ENCODE measurements at places on chromosomes 7 and 10.

DNA sequence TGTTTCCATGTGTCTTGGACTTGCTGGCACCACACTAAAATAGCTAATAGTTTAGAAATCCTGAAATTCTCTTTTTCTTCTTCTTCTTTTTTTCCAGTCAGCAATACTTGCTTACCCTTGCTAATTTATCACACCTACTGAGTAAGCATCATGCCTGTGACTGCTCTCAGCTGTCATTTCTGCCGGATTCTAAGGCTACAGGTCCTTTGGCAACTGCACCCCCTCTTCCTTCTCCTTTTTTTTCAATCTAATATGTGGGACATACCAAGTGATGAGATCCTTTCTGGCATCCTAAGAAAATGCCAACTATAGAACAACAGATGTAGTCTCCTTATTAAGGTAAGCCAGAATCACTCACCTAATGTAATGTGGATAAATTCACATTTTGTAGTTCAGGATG, 444.7 kb downstream of the MAGI2 start:
- no peak for DNase-seq

- no peak for DNase-seq
These were observed 63.8 kb upstream of the NMT2 start for GRCh38 chr10:15232279-15232678.

DNA sequence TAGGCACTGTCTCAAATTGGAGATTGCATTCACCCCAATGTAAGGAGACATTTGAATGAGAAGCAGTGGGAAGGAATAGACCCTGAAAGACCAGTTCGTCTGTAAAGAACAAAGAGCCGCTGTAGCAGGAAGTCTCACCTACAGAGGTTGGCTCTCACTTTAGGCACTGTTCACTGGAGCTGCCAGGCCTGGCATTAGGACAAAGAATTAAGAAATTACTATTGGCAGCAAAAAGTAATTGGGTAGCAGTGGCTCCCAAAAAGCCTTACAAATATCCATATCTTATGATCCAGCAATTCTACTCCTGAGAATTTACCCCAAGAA, 10.5 kb upstream of the TEX36 start:
- no peak for DNase-seq

GRCh38 chr10:7551950-7552716, 114.6 kb downstream of the ITIH5 start:
- DNase-seq: no peak

- DNase-seq: no peak
These were observed 13.8 kb upstream of the RFC2 start for GRCh38 chr7:74267756-74268565.

- DNase-seq: no peak
These were observed 164.2 kb downstream of the HDAC9 start for GRCh38 chr7:18659746-18660145.

GRCh38 chr7:158411232-158411950, 176.2 kb downstream of the PTPRN2 start:
- no peak for DNase-seq

All from hematopoietic multipotent progenitor cell (in vitro differentiated cells).